ENCODE measurements at places on chromosomes 1 and 21.
A peak's percentile ranks its signal among the peaks of the same experiment; 100 is the strongest.

DNA sequence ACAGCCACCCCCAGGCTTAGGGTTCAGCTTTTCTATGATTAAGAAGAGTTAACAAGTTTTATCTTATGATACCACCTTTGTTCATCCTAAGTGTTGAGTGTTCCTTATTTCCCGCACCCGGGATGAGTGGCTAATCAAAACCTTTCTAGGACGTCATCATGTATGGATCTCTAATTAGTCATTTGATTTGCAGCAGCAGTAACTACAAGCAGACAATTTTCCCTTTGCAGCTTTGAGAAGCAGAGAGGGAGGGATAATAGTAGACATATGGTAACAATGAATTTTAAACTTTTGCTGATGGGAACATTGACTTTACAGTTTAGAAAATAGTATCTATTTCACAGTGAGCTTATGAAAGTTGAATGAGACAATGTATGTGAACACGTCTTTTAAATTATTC lies 30.8 kb upstream of the SLC35F3 start:
- DNase-seq, result no peak

DNA sequence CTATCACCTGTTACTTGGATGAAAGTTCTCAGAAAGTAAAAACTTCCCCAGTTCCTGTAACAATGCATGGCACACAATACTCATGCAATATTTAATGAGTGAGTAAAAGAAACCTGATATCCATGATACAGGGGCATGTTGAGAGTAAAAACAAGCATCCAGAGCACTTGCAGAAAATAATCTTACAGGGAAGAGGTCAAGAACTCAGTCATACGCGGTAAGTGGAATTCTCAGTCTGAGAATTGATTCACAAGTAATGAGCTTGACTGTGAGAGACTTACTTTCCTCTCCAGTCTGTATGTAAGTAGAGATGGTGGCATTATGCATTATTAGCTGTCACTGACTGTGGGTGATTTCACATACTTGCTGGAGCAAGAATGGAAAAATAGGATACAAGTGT lies 976.9 kb downstream of the BRINP3 start:
- DNase-seq, result no peak

- DNase-seq, result no peak
Measured at GRCh38 chr1:230264342-230264741, 161.8 kb downstream of the PGBD5 start.

DNA sequence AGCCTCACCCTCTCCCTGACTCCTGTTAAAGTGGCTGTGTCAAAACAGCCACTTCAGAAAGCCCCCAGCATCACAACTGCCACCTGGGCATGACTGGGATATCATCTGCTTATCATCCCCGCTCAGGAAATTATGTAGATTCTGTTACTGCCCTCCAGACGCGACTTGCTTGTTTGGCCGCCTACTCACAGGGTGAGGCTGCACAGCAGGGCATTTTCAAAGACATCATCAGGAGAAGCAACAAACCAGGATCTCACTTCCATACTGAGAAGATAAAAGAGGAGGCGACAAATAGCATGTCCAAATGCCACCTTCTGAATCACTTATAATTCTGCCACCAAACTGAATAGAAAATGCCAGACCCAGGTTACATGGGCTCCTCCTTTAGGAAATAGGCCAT lies 94.8 kb downstream of the MIS18A start:
- no peak for DNase-seq

- DNase-seq, result no peak
Measured at GRCh38 chr1:200081151-200081968, 53.9 kb downstream of the NR5A2 start.

DNA sequence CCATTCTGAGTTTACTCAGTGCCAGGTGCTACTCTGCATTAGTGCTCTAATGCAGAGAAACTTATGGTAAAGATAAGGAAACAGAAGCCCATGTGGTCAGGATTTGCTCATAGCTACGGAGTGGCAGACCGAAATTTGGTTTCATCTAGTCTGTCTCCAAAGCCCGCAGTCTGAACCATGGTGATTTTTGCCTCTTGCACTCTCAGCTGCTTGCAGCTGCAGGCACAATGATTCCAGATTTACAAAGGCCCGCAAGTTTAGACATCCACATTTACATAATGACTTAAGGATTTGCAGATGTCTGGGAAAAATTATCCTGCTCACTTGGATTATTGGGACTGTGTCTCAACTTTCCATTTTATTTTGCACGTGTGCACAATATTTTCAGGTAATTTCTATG lies 161.3 kb upstream of the KCNJ6 start:
- no peak for DNase-seq

DNA sequence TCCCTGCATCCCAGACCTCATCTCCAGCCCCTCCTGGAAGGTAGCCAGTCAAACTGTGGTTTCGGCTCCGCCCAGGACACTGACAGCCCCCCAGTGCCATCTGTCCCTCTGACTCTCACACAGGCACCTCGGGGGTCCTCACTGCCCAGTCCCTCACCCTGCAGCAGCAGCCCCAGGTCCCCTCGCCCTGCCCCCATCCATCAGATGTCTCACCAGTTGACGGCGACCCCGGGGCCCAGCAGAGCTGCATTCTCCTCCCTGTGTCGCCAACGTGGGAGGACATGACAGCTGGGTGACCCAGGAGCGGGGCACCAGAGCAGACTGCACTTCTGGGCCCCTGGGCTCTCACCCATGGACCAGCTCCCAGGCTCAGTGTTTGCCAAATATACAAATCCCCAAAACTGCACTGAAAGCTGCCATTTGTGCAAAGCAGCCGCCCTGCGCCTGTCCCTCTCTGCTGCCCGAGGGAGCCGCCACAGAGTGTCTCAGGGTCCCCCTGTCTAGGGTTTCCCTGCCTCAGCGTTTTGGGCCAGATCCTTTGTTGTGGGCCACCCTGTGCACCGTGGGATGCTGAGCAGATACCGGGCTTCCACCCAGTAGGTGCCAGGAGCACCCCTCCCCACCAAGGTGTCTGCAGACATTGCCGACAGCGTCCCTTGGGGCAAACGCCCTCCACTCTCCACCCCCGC lies 48.2 kb downstream of the PRDM15 start:
- no peak for DNase-seq

DNA sequence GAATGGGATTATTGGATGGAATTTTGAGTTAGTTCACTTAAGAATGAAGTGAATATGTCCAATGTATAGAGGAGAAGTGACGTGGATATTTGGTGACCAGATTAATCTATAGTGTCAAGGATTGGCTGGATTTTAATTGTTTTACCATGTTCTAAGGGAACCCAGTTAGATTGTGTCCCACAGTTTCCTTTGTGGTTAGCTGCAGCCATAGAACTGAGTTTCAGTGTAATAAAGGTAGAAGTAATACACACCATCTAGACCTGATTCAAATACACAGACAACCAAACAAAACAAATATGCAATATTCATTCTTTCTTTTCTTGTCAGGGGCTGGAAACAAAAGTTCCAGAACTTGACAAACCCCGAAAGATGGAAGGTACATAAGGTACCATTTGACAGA lies 88.0 kb upstream of the RGS18 start:
- DNase-seq, result no peak

- no peak for DNase-seq
Measured at GRCh38 chr1:78291872-78292271, 198.9 kb upstream of the PTGFR start.

DNA sequence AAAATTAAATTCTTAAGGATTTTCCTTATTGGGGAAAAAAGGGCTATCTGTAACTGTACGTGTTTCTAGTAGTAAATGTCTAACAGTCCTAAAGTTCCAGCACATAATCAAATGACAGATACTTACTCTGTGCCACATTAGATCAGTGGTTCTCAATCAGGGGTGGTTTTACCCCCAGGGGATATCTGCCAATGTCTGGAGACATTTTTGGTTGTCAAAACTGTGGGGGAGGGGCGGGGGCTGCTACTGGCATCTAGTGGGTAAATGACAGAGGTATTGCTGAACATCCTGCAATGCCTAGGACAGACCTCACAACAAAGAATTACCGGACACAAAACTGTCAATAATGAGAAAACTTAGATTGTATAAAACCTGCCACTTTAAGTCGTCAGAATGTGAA lies 33.4 kb upstream of the PTPRC start:
- DNase-seq, result no peak

DNA sequence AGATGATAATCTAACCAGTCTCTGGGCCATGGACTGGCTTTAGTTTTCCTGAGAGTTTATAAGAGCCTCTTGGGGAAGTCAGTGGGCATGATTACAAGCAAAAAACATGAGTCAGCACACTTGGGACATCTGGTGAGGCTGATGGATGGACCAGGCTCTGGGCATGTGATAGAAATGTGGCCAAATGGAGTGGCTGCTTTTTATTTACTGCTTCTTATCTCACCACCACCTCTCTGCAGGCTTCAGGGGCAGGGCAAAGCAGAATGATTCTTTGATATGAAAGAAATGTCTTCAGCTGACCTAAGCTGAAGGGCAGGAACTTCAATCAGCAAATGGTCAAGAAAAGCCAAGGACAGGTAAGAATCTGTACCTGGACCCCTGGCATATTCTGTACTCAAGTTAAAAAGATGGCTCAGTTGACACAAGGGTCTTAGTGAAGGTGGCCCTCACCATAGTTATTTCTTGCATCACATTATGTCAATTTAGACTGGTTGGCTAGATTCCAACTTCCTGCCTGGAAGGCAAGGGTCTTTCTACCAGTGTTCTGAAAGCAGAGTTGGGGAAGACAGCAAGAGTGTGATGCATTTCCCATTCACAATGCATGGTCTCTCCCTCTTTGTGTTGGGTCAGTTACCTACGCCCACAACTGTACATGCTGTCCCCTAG lies 162.8 kb downstream of the FASLG start:
- no peak for DNase-seq

GRCh38 chr1:50084389-50084788 lies 24.3 kb upstream of the ELAVL4 start:
- no peak for DNase-seq

DNA sequence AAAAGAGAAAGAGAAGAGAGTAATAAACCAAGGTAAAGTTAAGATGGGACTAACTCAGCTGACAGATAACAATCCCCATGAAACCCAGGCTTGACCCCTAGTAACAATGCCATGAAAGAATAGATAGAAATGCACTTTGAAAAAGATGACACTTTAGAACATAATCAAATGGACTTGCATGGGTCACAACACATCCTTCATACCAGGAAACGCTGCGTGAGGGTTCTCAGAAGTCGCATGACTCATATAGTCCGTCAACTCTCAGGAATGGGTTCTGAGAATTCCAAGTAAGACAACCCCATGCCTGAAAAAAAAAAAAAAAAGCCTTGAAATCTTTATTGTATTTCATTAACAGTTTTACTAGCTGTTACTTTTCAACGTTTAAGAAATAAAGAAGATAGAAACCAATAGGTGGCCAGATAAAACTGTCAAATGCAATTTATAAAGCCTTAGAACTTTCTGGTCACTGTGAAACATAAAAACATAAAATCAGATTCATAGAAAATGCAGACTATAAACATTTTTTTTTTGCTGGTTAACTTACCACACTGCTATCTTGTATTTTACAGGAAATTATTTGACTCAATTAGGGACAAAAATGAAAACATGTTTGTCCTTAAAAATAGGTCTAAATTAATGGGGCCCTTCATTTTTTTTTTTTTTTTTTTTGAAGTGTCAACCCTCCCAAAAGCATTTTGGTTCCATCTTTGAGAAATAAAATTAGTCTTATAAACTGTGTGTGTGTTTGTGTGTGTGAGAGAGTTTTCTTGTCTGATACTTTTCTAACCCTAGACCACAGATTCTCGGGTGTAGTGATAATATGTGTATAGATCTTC lies 202.1 kb downstream of the NCAM2 start:
- peak; percentile 97 for DNase-seq

- DNase-seq, result no peak
Measured at GRCh38 chr1:32926562-32926961, 25.4 kb upstream of the TMEM54 start.

DNA sequence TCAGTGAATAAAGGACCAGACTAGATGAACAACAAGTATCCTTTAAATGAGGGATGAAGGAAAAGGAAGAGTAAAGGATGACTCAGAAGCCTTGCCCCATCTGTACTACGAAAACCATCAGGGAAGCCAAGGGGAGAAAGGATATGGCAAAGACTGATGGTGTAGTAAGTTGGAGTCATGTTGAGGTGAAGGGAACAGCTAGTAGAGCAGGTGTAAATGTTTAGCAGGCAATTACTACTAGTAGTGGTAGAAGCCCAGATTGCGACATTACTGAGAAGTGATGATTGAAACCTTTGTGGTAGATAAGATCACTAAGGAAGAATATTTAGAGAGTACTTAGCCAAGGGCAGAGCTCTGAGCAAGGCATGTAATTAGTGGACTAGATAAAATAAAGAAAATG lies 84.0 kb downstream of the PHTF1 start:
- no peak for DNase-seq

DNA sequence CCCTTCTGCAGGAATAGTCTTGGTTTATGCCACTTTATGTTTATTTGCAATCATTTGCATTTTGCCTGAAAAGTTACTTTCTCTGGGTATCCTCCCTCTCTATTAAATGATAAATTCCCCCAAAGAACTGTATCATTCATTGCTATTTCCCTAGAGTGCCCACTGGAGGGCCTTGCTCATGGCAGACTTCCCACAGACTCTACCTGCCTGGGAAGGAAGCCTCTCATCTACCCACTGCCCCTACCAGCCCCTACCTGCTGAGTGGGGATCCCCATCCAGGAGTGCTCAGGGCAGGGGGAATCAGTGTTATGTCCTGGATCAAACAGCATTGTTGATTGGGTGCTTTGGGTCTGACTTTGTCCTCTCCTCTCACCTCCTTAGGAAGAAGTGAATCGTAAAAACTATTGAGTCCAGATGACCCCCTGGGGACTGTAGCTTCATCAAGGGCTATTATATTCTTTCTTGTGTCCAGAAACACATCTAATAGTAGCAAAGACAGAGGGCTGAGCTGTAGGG lies 6.8 kb upstream of the LRRN2 start:
- no peak for DNase-seq

DNA sequence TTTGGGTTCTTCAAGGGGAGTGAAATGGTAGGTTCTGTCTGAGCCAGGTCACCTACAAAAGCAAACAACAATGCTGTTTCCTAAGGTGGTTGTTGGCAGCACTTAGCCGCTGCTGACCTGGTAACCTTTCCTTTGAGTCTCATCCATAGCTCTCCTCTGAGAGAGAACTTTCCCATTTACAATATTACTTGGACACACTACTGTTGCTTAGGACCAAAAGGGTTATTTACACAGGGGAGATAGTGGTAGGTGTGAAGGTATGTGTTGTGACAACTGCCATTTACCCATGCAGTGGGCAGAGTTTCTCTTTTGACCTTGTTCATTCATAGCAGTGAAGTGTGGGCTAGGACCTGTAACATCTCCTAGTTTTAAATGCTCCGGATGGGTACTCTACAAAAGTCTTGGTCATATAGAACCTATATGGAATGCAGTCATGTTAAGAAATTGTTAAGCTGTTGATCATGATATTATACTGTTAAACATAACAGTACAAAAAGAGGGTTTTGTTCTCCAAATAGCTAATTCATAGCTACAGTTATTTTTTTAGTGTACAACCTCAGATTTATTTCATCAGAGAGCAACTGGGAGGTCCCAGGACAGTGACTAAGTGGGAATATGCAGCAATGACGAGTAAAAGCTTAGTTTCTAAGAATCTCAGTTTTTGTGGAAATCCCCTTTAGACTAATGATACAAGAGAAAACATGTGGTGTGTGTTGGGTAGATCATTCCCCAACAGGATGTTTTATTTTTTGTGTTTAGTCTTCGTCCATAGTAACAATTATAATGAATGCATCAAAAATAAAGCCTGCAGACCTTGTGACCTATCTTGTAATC lies 219.7 kb downstream of the NFIA start:
- no peak for DNase-seq

GRCh38 chr1:76190749-76191424 lies 116.3 kb downstream of the ST6GALNAC3 start:
- DNase-seq, result no peak
